ENCODE measurements at places on chromosomes 3 and 15.

DNA sequence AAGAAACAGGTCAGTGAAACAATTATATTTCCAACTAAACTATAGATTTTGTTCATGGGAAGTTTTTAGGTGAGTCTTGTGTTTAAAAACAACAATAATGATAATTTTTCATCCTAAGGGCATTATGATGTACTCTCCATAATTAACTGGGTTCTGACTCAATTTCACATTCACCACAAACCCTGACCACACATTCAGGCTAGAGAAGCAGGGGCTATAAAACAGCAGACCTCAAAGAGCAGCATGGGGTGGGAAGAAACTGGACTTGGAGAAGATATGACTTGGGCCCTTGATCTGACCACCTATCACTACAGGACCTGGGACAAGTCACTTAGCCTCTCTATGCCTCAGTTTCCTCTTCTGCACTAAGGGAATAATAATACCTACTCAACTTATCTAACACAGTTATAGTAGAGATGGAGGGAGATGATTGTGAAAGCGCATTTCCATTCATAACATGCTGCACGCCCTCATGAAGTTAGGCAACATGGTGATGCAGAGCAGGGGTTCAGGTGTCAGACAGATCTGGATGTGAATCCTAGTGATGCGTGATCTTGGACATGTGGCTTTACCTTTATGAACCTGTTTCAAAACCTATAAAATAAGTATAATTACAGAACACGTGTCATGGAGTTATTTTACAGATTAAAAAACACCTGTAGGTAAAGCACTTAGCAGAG is 63.0 kb upstream of the ACP3 start:
- DNase-seq, result no peak

DNA sequence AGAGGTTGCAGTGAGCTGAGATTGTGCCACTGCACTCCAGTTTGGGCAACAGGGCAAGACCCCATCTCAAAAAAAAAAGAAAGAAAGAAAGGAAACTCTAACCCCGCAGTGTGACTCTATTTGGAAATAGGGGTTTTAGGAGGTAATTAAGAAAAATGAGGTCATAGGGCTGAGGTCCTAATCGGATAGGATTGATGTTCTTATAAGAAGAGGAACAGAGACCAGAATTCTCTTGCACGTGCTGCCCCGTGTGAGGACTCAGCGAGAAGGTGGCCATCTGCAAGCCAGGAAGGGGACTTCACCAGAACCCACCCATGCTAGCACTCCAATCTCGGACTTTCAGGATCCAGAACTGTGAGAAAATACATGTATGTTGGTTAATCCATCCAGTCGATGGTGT is 25.8 kb downstream of the KLHL6 start:
- no peak for DNase-seq

DNA sequence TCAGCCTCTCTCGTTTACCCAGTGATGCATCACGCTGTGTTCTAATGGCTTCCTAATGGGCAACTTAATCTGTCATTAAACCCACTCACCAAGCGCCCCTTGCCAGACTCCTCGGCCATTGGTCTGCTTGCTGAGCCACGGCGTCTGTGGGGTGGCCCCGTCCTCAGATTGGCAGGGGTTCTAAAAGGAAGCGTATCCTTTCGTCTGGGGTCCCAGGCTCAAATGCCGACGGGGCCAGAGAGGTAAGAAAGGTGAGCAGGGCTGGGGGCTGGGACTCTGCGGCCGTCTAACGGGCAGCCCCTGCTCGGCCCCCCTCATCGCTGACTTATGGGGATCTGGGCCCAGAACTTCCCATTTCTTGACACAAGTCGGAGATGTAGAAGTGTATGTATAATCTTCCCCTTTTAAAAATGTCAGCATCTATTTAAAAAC is 315.1 kb upstream of the PROK2 start:
- DNase-seq, result no peak

GRCh38 chr3:106305127-106305526 is 436.3 kb upstream of the CBLB start:
- DNase-seq, result no peak

DNA sequence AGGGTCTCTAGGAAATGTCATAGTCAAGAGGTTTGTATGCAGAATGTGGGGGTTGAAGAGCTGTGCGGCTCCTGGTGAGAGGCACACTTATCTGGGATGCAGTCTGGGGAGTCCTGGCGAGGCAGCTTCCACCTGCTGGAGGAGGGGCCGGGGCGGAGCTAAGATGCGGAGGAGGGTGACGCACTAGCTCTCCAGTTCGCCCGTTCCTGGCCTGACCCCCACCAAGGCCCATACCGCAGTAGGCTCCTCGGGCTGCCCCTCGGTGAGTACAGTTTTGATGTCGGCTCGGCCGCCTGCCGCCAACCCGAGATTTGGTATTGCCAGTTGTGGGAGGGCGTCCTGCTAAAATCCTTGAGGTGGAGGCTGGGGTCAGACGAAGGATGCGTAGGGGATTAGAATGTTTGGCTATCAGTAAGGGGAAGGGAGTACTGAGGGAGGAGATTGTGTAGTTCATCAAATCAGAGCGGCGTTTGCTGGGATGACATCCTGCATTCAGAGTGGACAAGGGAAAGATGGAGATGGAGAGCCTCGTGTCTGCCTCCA is at the start of gene SCG5:
TSS of gene SCG5 (plus strand) at position 194 of the 543 bp plus-strand sequence. CDS start 1,883 bp downstream, outside the sequence.
- no peak for DNase-seq

- DNase-seq, result no peak
Measured at GRCh38 chr3:58711871-58712270, 45.3 kb upstream of the FAM3D start.
